ENCODE measurements at places on chromosomes 4 and X. TPM values are rescaled to one million over a fixed set of nuclear protein-coding genes. Genes with fewer than 3 reads are reported as not detected.

CXorf58 gene
- total RNA-seq, result not detected

MGAT4D gene
- total RNA-seq, result not detected

BMX gene
- not detected for total RNA-seq

PLA2G12A gene
- total RNA-seq, result 18.1 TPM

- DNase-seq, result no peak
These were observed 111.6 kb downstream of the BTC start for GRCh38 chr4:74682567-74683359.
